ENCODE measurements at places on chromosomes 3 and 15. TPM values are rescaled to one million over a fixed set of nuclear protein-coding genes. Genes with fewer than 3 reads are reported as not detected.
A peak's percentile ranks its signal among the peaks of the same experiment; 100 is the strongest.

DNA sequence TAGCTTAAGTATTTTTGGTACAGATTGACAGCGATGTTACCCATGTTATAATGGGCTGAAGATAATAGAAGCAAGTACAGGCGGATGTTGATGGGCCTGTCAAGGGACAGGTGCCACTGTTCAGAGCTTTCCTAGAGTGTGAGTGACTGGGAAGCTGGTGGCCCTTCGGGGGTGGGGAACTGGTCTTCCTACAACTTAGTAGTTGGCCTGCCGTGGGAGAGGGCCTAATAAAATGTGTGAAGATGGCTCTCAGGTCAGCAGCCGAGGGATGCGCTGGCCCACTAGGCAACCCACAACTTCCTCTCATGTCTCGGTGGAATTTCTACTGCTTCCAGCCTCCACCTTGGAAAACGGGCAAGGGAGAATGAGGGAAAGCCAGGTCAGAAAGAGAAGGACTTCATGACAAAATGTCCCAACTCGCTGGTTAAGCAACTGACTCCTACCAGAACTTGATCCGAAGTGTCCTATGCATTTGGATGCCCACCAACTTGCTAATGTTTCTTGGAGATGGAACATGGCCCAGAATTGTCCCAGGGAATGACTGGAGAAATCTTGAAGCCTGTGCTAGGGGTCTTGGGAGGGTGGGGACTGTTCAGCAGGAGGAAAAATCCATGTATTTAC, 1.4 kb downstream of the GYG1 start:
- DNase-seq = no peak

DNA sequence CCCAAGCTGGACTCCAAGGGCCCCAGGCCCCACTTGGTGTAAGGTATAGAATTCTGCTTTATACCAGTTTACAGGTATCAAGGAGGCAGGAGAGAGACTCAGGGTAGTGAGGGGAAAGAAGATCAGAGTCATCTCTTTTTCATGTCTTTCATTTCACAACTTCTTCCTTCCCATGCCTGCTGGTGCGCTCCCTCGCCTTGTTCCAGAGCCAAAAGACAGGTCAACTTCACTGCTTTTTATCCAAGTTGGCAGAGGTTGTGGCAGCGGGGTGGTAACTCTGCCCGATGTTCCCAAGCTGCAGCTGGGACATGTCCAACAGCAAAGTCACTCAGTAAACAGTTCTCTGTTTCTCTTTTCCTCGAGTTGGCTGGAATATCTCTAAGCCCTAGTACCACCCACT, 86.3 kb upstream of the TCF12 start:
- DNase-seq = no peak

DNA sequence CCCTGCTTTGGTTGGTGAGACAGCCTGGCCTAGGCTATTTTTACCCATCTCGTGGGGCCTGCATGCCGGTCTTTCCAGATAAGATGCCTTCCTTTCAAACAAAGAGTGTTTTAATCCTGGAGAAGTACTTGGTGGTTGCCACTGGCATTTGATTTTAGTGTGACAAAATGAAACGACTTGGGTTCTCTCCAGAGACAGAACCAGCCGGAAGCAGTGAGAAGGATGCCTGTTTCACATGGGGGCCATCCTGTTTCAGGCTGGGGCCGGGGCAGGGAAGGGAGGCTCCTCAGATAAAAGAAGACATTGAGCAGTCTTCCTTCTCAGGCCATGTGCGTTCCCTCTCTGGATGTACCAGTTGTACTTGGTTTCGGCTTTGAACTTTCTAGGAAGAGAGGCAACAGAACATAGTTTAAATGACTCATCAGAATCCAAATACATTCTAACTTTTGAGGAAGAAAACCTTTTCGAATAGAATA, 74.9 kb downstream of the TOP2B start:
- no peak for DNase-seq

TUBGCP5 gene
- polyA plus RNA-seq = 3.2 TPM

DNA sequence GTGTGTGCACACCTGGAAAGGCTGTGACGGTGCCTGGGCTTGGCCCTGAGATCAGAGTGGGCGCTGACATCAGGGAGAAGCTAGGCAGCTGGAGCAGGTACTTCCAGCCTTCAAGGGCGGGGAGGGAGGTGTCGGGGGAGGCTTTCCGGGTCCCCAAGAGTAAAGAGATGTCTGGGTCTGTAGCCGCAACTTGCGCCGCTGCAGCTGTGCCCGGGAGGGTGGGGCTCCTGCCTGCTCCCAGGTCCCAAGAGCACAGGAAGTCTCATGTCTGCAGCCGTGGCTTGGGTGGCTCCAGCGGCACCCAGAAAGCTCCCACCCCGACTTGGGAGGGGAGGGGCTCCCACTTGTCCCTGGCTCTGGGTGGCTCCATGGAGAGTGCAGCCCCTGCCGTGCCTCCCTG, 103.2 kb upstream of the BNIP2 start:
- DNase-seq = no peak

RYR3 gene
- 0.32 TPM for polyA plus RNA-seq

REC114 gene
- not detected for polyA plus RNA-seq

CHRM5 gene
- polyA plus RNA-seq = not detected

TRMT10C gene
- polyA plus RNA-seq = 41.8 TPM

ABI3BP gene
- not detected for polyA plus RNA-seq

DUOXA2 gene
- not detected for polyA plus RNA-seq

- no peak for DNase-seq
Observed at GRCh38 chr3:99324636-99325203, 313.7 kb upstream of the COL8A1 start.

TFRC gene
- 18.4 TPM for polyA plus RNA-seq

FOXB1 gene
- polyA plus RNA-seq = not detected

CCDC54 gene
- polyA plus RNA-seq = not detected

GRCh38 chr3:179304605-179305004, 18.2 kb upstream of the ZNF639 start:
- no peak for DNase-seq

- no peak for DNase-seq
Observed at GRCh38 chr15:29220852-29221251, 48.8 kb downstream of the NSMCE3 start.

SI gene
- not detected for polyA plus RNA-seq

- no peak for DNase-seq
Observed at GRCh38 chr3:16369276-16369675, 104.3 kb downstream of the OXNAD1 start.

B3GNT5 gene
- polyA plus RNA-seq = not detected

A4GNT gene
- not detected for polyA plus RNA-seq

GRCh38 chr15:67766968-67767367, 58.3 kb upstream of the SKOR1 start:
- DNase-seq = peak; percentile 63

KIF15 gene
- polyA plus RNA-seq = 0.40 TPM

GRCh38 chr15:31476866-31477265, 150.2 kb downstream of the KLF13 start:
- DNase-seq = no peak

DNA sequence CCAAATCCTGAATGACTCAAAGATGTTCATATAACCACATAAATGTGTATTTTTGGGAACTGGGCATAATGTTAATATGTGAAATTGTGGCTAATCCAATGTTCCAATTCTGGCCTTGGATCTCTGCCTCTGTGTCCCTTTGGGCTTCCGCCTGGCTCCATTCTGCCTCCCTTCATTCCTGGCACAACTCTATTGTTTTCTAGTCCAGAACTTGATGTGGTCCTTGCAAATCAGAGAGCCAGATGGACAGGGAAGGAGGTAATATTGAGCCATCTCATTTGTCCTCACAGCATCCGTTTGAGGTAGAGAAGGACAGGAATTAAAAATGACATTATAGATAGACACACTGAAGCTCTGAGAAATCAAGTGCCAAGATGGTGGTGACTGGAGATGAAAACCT, 355.7 kb upstream of the TBL1XR1 start:
- no peak for DNase-seq

LTF gene
- polyA plus RNA-seq = not detected

DNA sequence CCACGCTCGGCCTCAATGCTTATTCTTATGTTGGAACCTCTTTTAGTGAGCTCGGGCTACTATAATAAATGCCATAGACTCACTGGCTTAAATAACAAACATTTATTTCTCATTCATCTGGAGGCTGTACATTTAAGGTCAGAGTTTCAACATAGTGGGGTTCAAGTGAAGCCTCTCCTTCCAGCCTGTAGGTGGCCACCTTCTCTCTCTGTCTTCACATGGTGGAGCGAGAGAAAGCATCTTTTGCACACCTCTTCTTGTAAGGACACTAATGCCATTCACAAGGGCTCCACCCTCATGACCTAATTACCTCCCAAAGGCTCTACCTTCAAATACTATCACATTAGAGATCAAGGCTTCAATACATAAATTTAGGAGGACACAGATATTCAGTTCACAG, 520.3 kb upstream of the EPHA6 start:
- DNase-seq = no peak

- no peak for DNase-seq
Observed at GRCh38 chr15:70062321-70062956, 35.3 kb downstream of the TLE3 start.

DNA sequence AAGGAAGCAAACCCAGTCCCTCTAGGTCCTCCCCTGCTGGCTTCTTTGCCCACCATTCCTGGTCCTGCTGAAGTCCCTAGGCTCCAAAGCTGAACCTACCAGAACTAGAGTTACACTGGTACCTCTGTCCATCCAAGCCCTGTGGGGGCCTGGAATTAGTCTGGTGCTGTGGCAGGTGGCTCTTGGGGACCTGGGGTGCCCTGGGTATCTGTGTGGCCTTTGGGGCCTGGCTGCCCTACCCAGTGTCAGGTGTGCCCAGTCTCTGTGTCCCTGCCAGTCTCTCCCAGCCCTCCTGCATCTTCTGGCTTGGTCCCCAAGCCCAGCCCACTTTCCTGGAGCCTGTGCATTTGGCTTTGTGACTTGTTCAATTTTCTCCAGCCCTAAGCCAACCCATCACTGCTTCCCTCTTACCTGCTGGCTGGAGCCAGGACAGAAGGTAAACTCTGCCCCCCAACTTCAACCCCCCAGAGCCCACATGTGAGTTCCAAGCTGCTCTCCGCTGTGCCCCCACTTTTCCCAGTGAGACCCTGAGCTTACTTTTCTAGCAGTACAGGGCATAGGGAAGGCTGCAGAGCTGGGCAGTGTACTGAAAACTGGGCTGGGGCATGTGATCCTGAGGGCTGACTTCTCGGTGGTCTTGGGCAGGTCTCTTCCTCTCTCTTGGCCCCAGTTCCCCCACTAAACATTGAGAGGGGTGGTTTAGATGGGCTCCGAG, 28.3 kb upstream of the HHATL start:
- DNase-seq = no peak

GRCh38 chr3:36823806-36824205, 59.5 kb upstream of the DCLK3 start:
- DNase-seq = no peak

ITIH3 gene
- not detected for polyA plus RNA-seq

SEC61A1 gene
- polyA plus RNA-seq = 75.1 TPM

- DNase-seq = no peak
Observed at GRCh38 chr3:104584682-104585081, 782.0 kb upstream of the ALCAM start.

DNA sequence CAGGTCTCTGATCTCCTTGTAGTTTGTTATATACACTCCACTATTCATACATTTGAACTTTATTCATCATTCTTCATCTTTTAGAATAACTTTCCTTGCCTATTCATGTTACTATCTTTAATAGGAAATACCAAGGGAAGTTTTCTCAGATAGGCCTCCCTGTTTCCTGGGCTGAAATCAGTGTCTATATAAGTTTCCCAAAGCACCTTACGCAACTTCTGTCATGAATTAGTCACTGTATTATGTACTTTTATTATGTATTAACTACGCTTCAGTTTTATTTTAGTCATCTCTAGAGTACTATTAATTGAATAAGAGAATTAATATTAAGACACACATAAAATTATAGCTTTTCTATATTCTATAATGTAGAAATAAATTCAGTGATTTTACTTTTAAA, 1481.5 kb downstream of the OTOL1 start:
- DNase-seq = no peak

- DNase-seq = no peak
Observed at GRCh38 chr15:79923079-79923514, 26.3 kb upstream of the MTHFS start.

GRCh38 chr3:69719587-69720122, 19.6 kb upstream of the MITF start:
- no peak for DNase-seq

- DNase-seq = no peak
Observed at GRCh38 chr15:31308185-31308639, 18.4 kb upstream of the KLF13 start.

AMOTL2 gene
- not detected for polyA plus RNA-seq

- DNase-seq = peak; percentile 14
Observed at GRCh38 chr15:90686435-90687218, 30.5 kb upstream of the BLM start.

ALPK3 gene
- polyA plus RNA-seq = not detected

BSN gene
- polyA plus RNA-seq = not detected

DNA sequence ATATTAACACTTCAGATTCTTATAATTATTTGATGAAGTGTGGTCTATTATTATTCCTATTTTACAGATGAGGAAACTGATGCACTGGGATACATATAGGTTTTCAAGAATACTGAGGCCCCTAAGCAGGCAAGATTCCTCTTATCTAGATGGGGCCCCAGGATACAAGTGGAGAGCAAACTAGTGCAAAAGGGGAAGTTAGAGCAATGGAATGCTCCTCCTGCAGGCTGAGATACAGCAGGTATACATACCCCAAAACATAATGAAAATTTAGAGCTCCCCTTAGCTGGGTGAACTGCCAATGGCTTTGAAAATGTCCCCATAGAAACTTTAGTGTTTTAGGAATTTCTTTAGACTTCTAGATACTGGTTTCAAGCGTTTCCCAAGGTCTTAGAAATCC, 247.1 kb downstream of the CHST2 start:
- no peak for DNase-seq
